ENCODE measurements at places on chromosomes 3 and 15. TPM values are rescaled to one million over a fixed set of nuclear protein-coding genes. Genes with fewer than 3 reads are reported as not detected.

Gene DENND6A
- polyA plus RNA-seq = 6.1 TPM

Gene SPATA12
- polyA plus RNA-seq = 0.02 TPM

Gene ITPKA
- 0.62 TPM for polyA plus RNA-seq

Gene NBEAL2
- polyA plus RNA-seq = 34.1 TPM

Gene IGF2BP2
- polyA plus RNA-seq = 43.6 TPM

Gene WNT7A
- 42.2 TPM for polyA plus RNA-seq

Gene ADGRG7
- polyA plus RNA-seq = not detected

Gene CPLX3
- not detected for polyA plus RNA-seq

Gene NPRL2
- 18.9 TPM for polyA plus RNA-seq

Gene FGD5
- not detected for polyA plus RNA-seq

Gene NPAP1
- polyA plus RNA-seq = not detected

Gene SRPRB
- polyA plus RNA-seq = 45.9 TPM

Gene SIDT1
- 0.02 TPM for polyA plus RNA-seq

Gene CGNL1
- 0.07 TPM for polyA plus RNA-seq

Gene ECE2
- not detected for polyA plus RNA-seq

Gene CACNA2D3
- 0.04 TPM for polyA plus RNA-seq

Gene STAB1
- polyA plus RNA-seq = 0.08 TPM

Gene KCNAB1
- 0.15 TPM for polyA plus RNA-seq

Gene FOXB1
- polyA plus RNA-seq = not detected

Gene CLSTN2
- polyA plus RNA-seq = 0.06 TPM

Gene UTS2B
- polyA plus RNA-seq = 0.03 TPM

Gene EBLN2
- 0.06 TPM for polyA plus RNA-seq

Gene CRBN
- polyA plus RNA-seq = 13.2 TPM

Gene APBA2
- 7.3 TPM for polyA plus RNA-seq

Gene SH2D7
- not detected for polyA plus RNA-seq

Gene DAZL
- not detected for polyA plus RNA-seq

Gene INSYN1
- polyA plus RNA-seq = 0.26 TPM

Gene BUB1B
- 19.3 TPM for polyA plus RNA-seq

Gene KNG1
- polyA plus RNA-seq = not detected

Gene CSPG5
- polyA plus RNA-seq = 0.07 TPM

Measured in foreskin keratinocyte (primary cell).